ENCODE measurements at places on chromosomes 7 and 10.

DNA sequence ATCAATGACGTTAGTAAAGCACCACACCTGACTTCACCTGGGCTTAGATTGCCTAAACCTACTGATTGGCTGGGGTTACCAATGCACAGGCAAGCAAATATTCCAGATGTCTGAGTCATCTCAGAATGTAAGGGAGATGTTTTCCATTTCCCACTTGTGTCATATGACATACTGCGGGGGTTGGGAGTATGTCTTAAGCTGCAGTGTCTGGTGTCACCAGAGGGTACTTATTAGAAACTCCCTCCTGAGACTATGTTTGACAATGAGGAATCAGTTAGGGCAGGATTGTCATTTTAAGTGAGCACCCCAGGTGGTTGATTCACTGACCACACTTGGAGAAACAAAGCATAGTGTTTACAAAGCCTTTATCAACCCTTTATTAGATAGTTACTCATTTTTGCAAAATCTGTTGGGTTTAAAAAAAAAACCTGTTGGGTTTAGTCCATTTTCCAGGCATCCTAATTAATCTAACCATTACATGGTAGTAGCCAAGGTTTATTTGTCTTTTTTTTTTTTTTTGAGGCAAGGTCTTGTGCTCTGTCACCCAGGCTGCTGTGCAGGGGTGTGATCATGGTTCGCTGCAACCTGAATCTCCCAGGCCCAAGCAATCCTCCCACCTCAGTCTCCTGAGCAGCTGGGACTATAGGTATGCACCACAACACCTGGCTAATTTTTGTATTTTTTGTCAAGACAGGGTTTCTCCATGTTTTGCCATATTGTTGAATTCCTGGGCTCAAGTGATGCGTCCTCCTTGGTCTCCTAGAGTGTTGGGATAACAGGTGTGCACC is 72.5 kb downstream of the CDK6 start:
- DNase-seq, result no peak

DNA sequence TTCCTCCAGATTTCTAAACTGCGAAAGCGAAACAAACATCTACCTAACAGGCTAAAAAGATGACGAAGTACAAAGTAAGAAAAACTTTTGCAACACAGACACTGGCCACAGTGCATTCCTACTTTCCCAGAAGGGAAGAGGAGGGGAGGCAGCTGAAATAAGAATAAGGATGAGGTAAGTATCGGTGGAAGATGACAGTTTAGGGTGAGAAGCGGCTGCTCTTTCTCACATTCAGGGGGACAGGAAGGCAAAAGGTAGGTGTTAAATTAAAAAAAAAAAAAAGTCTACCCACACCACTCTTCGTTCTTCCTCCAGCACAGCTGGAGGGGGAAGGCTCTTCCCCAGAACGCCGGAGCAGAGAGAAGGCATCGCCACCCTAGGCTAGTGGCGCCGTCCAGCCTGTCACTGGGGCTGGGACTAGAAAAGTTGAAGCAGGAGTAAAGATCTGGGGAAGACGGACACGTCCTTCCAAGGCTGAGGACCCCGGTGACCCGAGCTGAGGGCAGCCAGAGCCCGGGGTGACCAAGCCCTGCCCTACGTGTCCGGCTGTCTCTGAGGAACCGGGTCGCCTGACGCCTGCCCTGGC is 846 bp downstream of the DNAJC1 start:
- no peak for DNase-seq

GRCh38 chr7:16590424-16590823 is 55.1 kb downstream of the ANKMY2 start:
- no peak for DNase-seq

GRCh38 chr10:5293691-5294550 is 70.8 kb upstream of the UCN3 start:
- DNase-seq, result peak; percentile 33

DNA sequence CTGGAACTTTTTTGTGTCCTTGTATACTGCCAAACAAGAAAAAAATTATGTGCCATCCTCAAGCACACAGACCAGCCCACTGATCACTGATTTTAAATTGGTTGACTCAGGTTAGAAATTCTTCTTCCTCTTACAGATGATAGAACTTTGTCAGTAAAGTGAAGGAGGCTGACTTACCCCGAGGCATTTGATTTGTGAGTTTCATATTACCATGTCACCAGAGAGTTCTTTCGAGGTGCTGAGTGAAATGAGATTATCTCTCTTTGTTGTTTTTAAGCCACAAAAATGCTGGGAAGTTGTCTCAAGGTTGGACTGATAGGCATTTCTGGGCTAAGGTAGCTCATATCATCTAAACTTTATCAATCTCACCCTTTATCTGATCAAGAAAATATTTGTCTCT is 78.8 kb upstream of the FAM180A start:
- DNase-seq, result no peak
